ENCODE measurements at places on chromosomes 2 and 18.

DNA sequence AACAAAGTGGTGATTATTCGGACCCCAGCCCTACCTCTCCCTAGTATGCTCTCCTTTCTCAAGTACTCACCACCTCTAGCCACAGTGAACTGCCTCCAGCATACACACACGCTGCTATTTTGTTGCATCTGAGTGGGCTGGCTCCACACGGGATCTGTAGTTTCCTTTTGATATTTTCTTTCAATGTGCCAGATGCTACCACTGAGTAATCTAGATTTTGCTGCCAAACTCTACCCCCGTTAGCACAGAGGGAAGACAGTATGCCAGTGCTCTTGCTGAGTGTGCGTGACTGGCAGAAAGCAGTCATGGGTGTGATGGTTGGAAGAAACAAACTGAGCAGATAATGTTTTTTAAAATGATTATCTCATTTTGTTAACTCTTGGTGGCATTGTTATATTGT, 11.6 kb downstream of the CFLAR start:
- no peak for DNase-seq

GRCh38 chr18:63229971-63230370, 89.6 kb downstream of the BCL2 start:
- DNase-seq = no peak

- no peak for DNase-seq
Observed at GRCh38 chr2:186307871-186308270, 178.2 kb upstream of the ZC3H15 start.

DNA sequence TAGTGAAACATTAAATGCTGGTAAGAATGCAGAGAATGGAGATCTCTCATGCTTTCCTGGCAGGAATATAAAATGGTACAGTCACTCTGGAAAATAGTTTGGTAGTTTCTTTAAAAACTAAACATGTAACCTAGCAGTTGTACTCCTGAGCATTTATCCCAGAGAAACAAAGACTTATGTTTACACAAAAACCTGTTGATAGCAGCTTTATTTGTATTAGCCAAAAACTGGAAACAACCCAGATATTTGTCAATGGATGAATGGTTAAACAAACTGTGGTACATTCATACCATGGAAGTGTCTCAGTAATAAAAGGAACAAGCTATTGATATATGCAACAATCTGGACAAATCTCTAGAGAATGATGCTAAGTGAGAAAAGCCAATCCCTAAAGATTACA, 81.7 kb upstream of the CTAGE1 start:
- no peak for DNase-seq

DNA sequence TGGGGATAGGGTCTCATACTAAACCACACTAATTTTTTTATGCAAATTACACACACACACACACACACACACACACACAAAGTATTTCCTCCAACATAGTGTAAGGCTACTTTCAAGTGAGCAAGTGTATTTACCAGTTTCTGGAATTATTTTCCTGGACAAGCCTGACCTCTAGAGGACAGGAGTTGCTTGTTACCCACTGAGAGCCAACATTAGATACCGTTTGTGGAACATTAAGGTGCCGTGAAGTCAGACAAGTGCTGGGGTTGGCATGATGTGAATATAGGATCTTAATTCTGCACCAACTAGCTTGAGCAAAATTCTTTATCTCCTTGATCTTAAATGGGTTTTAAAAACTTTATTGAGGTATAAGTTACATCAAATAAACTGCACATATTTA, 39.3 kb upstream of the SERPINB2 start:
- no peak for DNase-seq

GRCh38 chr2:130820279-130820861, 16.3 kb upstream of the ARHGEF4 start:
- DNase-seq = no peak

- DNase-seq = no peak
Observed at GRCh38 chr2:175662335-175662734, 339.7 kb downstream of the LNPK start.

GRCh38 chr2:239189711-239190131, 211.1 kb downstream of the HDAC4 start:
- DNase-seq = peak; percentile 80

GRCh38 chr2:61268249-61268648, 106.3 kb downstream of the C2orf74 start:
- no peak for DNase-seq

Measured in mesenteric fat pad (tissue), 1 donor.